ENCODE measurements at places on chromosomes 5 and 9.

DNA sequence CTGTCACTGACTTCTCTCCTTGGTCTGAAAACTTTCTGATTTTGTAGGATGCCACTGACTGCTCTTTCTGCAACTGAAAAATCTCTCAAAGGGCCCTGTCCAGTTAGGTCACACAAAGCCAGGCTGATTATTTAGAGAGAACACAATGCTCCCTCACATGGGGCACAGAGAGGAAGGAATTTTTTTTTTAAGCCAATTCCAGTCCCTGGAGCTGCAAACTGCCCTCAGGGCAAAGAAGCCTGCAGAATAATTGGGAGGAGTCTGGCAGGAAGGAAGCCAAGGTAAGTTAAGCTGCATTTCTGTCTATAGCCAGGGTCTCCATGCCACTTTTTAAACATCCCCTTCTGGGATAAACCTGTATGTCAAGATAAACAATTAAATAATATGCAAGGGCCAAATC lies 305.5 kb downstream of the ZSWIM6 start:
- DNase-seq, result no peak

- peak; percentile 6 for DNase-seq
Observed at GRCh38 chr5:140251527-140251973, 51.4 kb downstream of the PFDN1 start.

DNA sequence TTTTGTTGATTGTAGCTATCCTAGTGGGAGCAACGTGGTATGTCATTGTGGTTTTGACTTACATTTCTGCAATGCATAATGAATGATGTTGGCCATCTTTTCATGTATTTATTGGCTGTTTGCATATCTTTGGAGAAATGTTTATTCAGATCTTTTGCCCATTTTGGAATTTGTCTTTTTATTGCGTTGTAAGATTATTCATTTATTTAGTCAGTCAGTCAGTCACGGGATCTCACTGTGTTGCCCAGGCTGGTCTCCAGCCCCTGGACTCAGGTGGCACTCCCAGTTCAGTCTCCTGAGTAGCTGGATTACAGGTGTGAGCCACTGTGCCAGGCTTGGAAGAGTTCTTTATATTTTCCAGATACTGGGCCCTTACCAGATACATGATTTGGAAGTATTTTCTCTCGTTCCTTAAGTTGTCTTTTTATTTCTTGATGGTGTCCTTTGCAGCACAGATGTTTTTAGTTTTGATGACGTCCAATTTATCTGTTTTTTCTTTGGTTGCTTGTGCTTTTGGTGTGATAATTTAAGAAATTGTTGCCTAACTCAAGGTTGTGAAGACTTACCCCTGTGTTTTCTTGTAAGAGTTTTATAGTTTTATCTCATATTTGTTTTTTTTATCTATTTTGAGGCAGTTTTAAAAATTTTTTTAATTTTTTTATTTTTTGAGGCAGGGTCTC lies 67.1 kb downstream of the EHMT1 start:
- DNase-seq, result no peak

DNA sequence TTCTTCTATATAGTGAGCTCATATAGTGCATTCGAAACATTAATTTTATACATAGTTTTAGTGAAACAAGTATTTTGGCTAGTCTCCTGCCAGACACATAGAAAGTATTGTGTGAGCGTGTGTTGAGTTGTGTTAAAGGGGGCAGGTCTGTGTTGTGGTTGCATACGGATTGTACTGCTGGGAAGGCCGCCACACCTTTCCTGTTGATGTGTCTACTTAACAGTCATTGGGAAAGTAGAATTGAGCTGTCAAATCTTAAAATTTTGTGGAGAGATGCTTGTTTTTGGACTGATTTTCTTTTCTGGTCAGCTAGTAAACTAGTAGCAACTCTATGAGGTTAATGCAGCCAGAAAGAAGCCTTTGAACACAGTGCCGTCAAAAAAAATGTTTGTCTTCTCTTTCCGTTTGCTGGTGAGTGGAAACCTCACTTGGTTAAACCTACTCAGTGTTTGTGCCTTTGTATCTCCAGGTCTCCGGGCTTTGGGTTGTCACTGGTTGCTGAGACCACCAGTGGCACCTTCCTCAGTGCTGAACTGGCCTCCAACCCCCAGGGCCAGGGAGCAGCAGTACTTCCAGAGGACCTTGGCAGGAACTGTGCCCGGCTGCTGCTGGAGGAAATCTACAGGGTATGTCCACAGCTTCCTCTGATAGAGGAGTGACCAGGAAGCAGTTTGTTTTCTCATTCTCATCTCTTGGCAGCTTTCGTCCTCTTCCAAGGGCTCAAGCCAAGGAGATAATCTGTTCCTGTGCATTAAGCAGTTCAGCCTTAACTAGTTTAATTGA lies 51.5 kb downstream of the RCL1 start:
- DNase-seq, result no peak

- no peak for DNase-seq
Observed at GRCh38 chr5:1105350-1106265, 6.3 kb downstream of the SLC12A7 start.

- no peak for DNase-seq
Observed at GRCh38 chr9:5786370-5787127, 46.4 kb downstream of the ERMP1 start.

- no peak for DNase-seq
Observed at GRCh38 chr9:119368681-119369581, at the start of gene BRINP1. Gene BRINP1 (minus strand): TSS chr9:119369435. CDS start chr9:119313355, 56,080 bp downstream.

- no peak for DNase-seq
Observed at GRCh38 chr5:427415-428087, 15.4 kb upstream of the EXOC3 start.

GRCh38 chr5:124231230-124231629 lies 515.2 kb downstream of the ZNF608 start:
- DNase-seq, result no peak

DNA sequence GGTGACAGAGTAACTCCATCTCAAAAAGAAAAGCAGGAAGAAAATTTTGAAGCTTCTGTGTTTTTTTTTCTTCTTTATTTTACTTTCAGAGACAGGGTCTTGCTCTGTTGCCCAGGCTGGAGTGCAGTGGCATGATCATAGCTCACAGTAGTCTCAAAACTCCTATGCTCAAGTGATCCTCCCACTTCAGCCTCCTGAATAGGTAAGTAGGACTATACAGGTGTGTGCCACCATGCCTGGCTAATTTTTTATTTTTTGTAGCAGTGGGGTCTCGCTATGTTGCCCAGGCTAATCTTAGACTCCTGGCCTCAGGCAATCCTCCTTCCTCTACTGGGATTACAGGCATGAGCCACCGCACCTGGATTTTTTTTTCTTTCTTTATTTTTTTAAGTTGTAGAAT lies 10.1 kb upstream of the C5orf24 start:
- DNase-seq, result no peak
